ENCODE measurements at places on chromosomes 2 and 18.

- no peak for DNase-seq
These were observed 106.8 kb downstream of the DNAH7 start for GRCh38 chr2:195961873-195962272.

- DNase-seq = no peak
These were observed 250.0 kb downstream of the SMAD2 start for GRCh38 chr18:47680488-47680887.

DNA sequence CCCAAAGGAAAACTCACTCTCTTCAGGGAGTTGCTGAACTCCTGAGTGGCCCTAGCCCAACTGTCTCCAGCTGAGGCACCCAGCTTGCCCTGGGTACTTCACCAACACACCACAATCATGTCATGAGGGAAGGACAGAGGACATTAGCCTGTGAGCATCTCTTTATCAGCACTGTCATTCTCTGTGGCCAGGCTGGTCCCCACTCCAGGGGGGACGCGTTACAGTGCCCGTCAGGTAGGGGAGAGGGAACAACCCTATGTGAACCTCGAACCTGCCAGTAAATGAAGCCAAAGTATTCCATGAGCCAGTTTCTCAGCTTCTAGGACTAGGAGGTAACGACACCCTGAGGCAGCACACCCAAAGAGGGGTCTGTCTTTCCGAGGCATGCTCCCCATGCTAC is 94.9 kb upstream of the MGAT4A start:
- DNase-seq = no peak

DNA sequence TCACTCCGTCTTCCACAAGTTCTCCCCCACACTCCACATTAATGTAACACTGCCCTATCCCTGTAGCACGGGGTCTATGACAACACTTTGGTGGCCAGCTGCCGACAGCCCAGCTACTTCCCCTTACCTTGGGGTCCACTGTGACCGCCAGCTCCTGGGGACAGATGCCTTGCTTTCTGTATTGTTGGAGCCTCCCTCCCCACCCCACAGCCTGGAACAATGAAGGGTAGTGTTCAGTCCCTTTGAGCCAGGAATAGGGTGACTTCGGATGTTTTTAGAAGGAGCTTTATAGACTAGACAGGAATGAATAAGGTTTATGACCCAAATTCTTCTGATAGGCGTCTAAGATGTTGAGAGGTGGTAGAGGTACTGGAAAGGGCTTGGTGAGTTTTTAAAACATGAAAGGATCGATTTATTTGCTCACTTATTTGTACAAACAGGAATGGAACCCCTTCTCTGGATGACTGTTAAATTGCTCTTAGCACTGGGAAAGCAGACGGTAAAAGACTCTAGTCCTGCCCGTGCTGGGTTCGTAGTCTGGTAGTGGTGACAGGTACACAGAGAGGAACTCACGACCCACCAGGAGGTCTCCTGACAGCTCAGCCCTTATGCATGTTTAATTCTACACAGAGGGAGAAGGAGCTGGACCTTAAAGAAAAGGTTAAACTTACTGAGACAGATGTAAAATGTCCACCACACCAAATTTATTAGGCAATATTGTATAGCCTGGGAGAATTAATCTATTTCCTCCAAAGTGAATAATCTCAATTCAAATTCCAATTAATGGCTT is 90.9 kb downstream of the MYCN start:
- DNase-seq = no peak

Data from stimulated activated CD4-positive, alpha-beta T cell treated with anti-CD3 and anti-CD28 coated beads, Interleukin-15, amount 100 ng/mL, for 1 hour (primary cell).